ENCODE measurements at places on chromosomes 2 and 18.
A peak's percentile ranks its signal among the peaks of the same experiment; 100 is the strongest.

GRCh38 chr18:57910817-57911216, 107.7 kb upstream of the ATP8B1 start:
- DNase-seq: no peak

DNA sequence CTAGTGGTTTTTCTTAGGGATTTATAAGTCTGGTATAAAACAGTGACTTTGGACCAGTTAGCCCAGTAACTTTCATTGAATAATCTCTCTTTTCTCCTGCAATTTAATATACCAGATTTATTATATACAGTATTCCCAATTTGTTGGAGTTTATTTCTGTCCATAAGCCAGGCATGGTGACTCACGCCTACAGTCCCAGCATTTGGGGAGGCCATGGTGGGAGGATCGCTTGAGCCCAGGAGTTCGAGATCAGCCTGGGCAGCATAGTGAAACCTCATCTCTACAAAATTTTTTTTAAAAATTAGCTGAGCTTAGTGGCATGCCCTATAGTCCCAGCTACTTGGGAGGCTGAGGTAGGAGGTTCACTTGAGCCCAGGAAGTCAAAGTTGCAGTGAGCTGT, 26.7 kb downstream of the CNNM4 start:
- DNase-seq: no peak

GRCh38 chr2:168851674-168852320, 38.4 kb downstream of the SPC25 start:
- no peak for DNase-seq

DNA sequence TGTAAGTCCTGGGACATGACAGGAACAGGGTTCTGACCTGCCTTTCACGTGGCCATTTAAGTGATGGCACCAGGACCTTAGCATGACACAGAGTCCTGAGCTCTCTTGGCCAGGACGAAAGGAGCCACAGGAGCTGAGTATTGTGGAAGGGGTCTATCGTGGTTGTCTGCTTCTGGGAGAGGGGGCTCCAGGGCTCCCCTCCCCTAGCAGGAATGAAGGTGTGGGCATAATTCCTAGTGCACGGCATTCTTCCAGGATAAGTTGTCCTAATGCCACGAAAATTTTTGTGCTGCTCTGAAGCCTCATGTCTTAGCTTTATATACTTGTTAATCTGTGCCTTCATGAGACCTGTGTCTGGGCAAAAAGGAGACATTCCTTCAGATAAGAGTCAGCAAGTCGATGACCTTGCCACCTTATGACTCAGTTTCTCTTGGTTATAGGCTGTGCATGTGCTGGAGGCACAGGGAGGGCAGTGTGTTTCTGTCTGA, 17.1 kb downstream of the GATA6 start:
- no peak for DNase-seq

- DNase-seq: peak; percentile 62
Observed at GRCh38 chr18:12934454-12935071, 13.2 kb upstream of the SEH1L start.

DNA sequence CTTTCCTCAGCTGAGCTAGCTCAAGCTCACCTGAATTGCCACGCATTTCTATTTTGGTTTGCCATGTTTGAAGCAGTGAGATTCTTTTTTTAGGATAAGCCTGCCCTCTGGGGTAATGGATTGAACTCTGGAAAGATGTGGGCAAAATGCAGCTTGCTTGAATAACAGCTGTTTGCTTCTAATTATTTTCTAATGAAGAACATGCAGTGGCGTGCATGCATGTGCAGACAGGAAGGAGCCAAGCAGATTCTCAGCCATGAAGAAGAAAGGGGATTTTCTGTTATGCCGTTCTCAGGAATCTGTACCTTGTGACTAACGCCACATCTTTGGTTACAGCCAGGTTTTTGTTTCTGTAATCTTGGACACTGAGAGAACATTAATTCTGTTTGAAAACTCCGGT, 171.2 kb downstream of the ANTXR1 start:
- DNase-seq: no peak

DNA sequence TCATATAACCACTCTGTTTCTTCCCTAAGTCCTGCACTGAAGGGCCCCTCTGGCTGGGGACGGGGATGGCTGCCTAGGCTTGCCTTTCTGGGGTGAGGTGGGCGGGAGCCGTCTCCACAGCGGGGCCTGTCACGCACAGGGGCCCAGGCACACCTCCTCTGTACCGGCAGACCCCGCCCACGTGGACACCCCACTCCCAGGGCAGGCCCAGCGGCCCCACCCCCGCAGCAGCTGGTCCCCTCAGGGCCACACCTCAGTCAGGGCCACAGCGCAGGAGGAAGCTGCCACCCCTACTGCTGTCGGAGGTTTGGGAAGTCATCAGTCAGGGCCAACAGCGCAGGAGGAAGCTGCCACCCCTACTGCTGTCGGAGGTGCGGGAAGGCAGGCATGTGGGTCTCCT, 257.6 kb upstream of the RAB6C start:
- no peak for DNase-seq

DNA sequence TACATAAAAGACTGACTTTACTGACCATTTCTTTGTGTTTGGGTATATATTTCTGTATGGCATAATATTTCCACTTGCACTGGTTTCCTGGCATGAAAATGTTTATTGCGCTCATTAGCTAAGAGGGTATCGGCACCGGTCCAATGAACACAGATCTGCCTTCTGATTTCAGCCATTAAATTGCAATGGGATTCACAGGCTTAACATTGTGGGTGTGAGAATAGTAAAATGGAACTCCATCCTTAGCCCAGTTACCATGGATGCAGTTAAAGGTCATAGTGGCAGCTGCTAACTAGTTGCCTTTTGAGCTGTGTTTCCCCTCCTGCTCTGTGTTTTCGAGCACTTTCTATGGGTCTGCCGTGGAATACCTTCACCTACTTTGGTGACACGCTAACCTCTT, 352.6 kb upstream of the POU3F3 start:
- no peak for DNase-seq

- DNase-seq: no peak
Observed at GRCh38 chr2:168964251-168964807, 63.2 kb downstream of the G6PC2 start.

GRCh38 chr2:125581557-125581956, 1074.4 kb upstream of the GYPC start:
- DNase-seq: no peak

DNA sequence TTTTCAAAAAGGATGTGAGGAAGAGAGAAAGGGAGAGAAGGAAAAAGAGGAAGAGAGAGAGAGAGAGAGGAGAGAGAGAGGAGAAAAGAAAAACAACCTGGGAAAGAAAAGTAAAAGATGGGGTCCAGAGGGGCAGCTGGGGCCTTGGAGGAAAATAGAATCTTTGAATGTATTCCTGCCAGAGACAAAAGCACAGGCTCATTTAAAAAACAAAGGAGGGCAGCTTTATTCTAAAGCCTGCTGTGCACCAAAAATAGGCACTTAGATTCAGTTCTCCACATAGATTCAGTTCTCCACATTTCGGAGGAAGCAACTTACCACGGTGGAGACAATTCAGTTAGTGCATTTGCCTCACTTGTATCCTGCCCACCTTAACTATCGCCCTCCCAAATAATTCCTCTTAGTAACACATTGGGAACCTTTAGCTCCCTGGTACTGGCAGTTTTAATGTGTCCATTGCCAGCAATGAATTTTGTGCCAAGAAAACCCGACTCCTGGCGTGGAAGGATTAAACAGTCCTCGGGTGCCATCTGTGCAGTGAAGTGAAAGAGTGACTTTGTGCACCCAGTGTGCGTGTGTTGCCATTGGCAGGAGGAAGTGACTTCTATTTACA, 71.3 kb downstream of the DPP4 start:
- no peak for DNase-seq

DNA sequence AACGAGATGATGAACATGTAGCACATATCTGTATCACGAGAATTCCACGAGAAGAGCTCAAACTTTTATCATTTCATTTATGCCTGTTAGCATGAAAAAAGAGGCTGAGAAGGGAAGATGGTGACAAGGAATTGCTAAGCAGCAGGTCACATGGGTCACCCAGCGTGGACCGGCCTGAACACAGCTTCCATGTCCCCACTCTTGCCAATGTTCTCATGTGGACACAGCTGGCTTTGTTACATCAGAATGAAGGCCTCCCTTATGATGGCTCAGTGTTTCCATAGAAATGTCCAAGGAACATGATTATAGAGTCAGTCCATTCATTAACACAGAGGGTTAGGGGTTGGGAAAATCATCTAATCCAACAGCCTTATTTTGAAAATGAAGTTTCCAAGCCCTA, 215.4 kb downstream of the CMPK2 start:
- no peak for DNase-seq

DNA sequence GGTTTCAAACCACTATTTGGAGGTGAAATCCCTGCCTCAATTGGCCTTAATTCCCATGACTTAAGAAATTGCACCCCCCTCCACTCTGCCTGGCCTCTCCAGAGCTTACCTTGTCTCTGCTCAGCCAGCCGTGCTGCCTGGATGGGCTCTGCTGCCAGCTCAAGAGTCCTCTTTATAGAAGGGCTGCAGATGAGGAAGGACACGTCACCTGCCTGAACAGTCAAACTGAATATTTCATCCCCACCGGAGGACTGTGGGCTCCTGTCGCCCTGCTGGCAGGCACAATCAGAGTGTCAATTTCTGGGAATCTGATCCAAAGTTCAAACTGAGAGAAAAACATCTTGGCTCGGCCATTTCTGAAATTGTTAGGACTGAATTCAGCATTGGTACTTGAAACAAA, at the start of gene OTOS:
Gene OTOS (minus strand): TSS at position 148 of the 400 bp plus-strand sequence. CDS start 332 bp downstream, outside the sequence.
- no peak for DNase-seq

- no peak for DNase-seq
Observed at GRCh38 chr18:68448736-68449135, 266.2 kb downstream of the TMX3 start.

DNA sequence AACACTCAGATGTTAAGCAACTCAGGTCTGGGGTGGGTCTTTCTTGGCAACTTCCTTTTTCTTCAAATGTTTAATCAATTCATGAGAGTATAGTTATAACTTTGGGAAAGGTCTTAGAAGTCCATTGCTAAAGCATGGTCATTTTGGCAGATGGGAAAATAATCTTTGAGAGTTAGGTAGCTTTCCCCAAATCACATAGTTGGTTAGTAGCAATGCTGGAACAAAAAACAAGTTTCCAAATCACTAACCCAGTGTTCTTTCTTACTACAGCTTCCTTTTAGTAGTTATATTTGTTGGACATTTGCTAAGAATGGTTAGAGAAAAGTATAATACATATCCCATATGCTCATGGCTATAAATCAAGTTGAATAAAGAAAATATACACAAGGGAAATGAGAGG, 185.2 kb upstream of the SLC14A2 start:
- no peak for DNase-seq

- no peak for DNase-seq
Observed at GRCh38 chr18:22347606-22348511, 69.9 kb downstream of the CTAGE1 start.

DNA sequence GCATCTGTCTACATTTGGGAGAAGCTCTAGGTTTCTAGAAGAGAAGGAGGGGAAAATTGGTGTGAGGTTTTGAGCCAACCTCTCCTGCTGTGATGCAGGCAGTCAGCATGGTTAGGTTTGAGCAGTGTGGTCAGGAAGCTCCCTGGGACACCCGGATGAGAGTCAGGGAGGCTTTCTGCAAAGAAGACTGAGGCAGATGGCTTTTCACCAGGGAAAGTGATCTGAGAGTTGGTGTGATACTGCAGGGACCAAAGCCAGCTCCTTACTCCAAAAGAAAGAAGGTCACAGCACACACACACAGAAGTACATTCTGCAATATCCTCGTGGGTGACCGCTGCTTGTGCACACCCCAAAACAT, 75.8 kb upstream of the BCL11A start:
- no peak for DNase-seq

DNA sequence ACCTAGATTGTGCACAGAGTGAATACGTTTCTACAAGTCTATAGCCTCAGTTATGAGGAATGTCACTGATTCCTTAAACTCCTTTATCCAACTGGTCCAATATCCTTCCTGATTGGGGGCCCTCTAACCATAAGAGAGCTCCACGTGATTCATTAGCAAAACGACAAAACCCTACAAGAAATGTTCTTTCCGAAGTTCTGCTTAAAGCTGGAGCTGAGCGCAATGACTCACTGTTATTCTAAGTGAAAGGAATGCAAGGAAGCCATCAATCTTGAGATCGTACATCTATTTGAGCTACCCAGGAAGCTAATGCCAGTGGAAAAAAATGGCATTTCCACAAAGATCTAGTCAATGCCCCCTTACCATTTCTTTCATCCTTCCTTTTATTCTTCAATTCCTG, 354.9 kb upstream of the CDH20 start:
- no peak for DNase-seq

- DNase-seq: peak; percentile 25
Observed at GRCh38 chr2:159921752-159922404, 123.9 kb upstream of the CD302 start.

- DNase-seq: no peak
Observed at GRCh38 chr2:44679584-44679983, 261.9 kb upstream of the SIX3 start.

- DNase-seq: no peak
Observed at GRCh38 chr18:3910512-3910911, 460.5 kb downstream of the TGIF1 start.

- DNase-seq: no peak
Observed at GRCh38 chr2:205948496-205948837, 137.5 kb downstream of the INO80D start.

- DNase-seq: no peak
Observed at GRCh38 chr18:36378205-36378604, 80.7 kb downstream of the FHOD3 start.

GRCh38 chr2:165573534-165574461, 104.3 kb downstream of the CSRNP3 start:
- DNase-seq: no peak

GRCh38 chr2:235988271-235989015, 179.7 kb downstream of the GBX2 start:
- no peak for DNase-seq

DNA sequence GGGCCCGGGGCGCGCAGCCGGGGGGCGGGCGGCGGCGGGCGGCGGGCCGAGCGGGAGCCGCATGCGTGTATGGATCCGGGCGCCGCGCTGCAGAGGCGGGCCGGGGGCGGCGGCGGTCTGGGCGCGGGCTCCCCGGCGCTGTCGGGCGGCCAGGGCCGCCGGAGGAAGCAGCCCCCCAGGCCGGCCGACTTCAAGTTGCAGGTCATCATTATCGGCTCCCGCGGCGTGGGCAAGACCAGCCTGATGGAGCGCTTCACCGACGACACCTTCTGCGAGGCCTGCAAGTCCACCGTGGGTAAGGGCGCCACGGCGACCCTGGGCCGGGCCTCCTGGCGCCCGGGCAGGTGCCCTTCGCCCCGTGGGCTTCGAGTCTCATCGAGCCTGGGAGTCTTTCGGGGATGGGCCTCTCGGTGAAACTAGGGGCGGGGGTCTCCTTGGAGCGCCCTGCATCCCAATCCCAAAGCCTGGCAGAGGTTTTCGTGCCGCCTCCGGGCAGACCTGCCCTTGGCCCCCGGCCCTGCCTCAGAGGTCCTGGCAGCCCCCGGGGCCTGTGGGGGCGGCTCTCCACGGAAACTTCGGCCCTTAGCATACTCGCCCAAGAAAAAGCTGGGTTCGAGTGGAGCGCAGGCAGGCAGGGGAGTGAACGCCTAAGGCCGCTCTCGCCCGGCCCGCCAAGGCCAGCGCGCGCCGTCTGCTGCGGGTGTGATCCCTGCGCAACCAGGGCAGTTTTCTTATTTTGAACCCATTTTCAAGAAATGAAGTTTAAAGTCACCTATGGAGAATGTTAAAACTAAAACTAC, 622 bp downstream of the RAB12 start:
- DNase-seq: no peak

Data from stimulated activated CD8-positive, alpha-beta memory T cell treated with anti-CD3 and anti-CD28 coated beads, Interleukin-4, amount 100 ng/mL, for 1 hour (primary cell).